Activated CD4-positive, alpha-beta memory T cell treated with anti-CD3 and anti-CD28 coated beads for 36 hours (primary cell): ENCODE measurements at places on chromosomes 5 and 9. TPM values are rescaled to one million over a fixed set of nuclear protein-coding genes. Genes with fewer than 3 reads are reported as not detected.

DNA sequence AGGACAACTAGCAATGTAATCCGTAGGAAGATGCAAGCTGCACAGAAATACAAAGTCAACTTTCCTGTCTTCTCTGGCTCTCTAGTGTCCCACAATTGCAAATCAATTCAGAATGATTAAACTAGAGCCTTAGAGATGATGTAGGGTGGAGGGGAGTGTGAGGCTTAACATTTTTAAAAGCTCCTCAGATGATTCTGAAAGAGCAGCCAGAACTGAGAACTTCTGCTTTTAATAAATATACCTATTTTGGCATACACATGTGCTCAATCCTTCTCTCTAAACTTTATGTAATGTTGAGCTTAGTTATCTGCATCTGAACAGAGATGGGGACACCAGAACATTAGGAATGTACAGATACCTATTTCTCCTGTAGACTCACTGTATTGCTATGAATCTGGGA is 139.9 kb upstream of the APC start:
- no peak overlapping the region for H3K27ac ChIP-seq
- H3K36me3 ChIP-seq, result no peaks in the 10 kb centered on the region
- peaks cover 9% of the 10 kb centered on the region for H3K27me3 ChIP-seq
- DNase-seq, result no peak
- H3K4me1 ChIP-seq, result no peaks in the 10 kb centered on the region
- no peak overlapping the region for H3K4me3 ChIP-seq

- DNase-seq, result no peak
- no peak overlapping the region for H3K27ac ChIP-seq
These were observed 4.8 kb upstream of the SLC2A8 start for GRCh38 chr9:127392166-127392565.

GRCh38 chr5:43564289-43564850 is 7.5 kb upstream of the PAIP1 start:
- H3K36me3 ChIP-seq, result no peaks in the 10 kb centered on the region
- peaks cover 3% of the 10 kb centered on the region for H3K4me1 ChIP-seq
- no peak overlapping the region for H3K27ac ChIP-seq
- DNase-seq, result no peak
- H3K27me3 ChIP-seq, result no peaks in the 10 kb centered on the region

DNA sequence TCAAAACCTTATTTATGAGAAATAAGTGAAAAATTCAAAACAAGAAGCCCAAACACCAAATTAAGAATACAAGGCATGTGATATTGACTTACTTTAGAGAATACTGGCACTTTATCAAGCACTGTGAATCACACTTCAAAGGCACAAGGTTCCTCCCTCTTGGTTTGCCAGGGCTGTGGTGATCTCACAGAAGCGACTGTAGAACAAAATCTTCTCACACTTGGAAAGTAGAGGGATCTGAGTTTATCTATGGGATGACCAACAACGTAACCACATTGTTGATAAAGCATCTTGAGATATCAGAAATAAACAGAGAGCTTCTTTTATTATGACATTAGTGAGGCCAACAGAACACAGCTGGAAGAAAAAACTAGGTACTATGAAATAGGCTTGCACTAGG is 295.9 kb downstream of the NFIB start:
- H3K4me1 ChIP-seq, result no peaks in the 10 kb centered on the region
- no peak overlapping the region for H3K27ac ChIP-seq
- H3K4me3 ChIP-seq, result no peak overlapping the region
- no peak for DNase-seq
- H3K27me3 ChIP-seq, result no peaks in the 10 kb centered on the region

DNA sequence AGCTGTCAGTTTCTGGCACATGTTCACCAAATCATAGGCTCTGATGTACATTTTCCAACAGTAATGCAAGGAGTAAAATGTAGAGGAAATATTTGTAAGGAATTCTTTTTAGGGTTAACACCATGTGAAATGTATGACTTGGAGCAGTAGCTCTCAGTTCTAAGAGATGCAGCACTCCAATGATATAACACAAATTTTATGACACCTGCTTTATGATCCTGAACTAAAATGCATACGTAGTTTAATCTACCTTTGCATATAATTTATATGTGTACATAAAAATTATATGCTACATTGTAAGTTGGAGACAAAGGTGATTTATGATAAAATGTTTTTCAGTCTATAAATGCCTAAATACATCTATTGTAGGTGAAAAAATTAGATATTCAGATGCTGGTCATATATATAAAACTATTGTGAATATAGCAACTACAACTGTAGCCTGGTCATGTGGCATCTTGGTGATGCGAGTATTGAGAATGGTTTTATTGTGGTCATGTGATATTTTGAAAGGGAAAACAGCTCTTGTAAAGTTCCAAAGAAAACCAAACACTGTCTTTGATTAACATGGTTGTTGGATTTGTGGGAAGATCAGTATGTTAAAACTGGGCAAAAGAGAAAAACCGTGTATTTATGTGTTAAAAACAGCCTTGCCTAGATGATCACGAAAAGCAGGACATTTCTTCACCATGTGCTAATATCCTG is 171.0 kb downstream of the TRIO start:
- no peak overlapping the region for H3K4me3 ChIP-seq
- no peak overlapping the region for H3K27ac ChIP-seq
- H3K27me3 ChIP-seq, result peaks cover 2% of the 10 kb centered on the region
- peaks cover 2% of the 10 kb centered on the region for H3K36me3 ChIP-seq
- DNase-seq, result no peak

DNA sequence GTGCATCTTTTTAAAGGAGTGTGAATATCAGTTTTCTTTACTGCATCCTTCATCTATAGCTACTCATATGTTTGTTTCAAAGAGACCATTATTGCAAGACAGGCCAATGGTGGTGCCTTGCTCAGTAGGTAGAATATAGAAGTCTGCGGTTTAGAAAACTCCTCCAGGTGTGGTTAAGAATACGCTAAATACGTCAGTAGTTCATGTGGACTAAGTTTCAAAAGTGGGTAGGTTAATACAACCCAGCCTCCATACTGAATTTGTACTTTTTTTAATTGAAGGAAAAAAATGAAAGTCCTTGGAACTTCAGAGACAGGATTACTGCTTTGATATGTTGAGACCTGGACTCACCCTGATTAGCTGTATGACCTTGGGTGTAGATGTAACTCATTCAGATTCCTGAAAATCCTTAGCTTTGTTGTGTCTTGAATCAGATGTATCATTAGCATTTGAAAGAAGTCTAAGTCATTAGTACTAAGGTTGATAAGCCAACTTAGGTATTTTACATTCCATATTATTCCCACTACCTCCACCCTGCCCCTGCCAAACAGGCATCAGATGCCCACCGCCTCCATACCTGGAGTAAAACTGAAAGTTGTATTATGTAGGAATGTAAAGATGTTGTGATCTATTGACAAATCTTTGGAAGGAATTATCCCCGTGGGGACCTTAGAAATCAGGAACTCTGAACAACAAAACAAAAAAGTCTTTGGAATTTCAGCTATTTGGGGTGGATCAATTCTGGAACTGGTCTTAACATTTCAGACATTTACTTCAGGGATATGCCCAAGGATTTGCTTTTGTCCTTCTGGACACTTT is 6.1 kb downstream of the BASP1 start:
- no peak overlapping the region for H3K27ac ChIP-seq
- no peak overlapping the region for H3K4me3 ChIP-seq
- DNase-seq, result no peak
- H3K27me3 ChIP-seq, result peaks cover 33% of the 10 kb centered on the region

Gene NEUROG1
- total RNA-seq, result not detected

Gene FOXD1
- total RNA-seq, result 0.38 TPM

Gene ECSCR
- total RNA-seq, result 4.2 TPM

Gene UAP1L1
- total RNA-seq, result 7.7 TPM

Gene PPP3R2
- not detected for total RNA-seq

Gene SLC6A18
- not detected for total RNA-seq
